ENCODE measurements at places on chromosomes 12 and 14.

- DNase-seq = no peak
Measured at GRCh38 chr14:98819132-98819866, 452.7 kb downstream of the BCL11B start.

DNA sequence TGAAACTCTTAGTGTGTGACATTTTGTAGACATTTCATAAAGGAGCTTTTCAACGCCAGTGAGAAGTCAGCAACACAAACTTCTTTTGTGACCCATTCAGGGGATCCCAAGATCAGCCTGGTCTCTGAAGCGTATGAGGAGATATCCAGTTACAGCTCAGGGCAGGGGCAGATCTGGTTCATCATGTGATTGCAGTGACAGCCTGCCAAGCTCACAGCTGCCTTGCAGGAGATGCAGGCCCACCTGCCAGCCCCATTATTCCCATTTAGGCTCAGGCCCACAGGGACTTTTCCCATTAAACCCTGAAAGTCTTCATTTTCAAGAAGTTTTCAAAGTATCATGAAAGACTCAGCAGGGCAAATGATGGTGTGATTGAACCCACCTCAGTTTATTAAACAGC, 38.3 kb downstream of the SRGAP1 start:
- no peak for DNase-seq

DNA sequence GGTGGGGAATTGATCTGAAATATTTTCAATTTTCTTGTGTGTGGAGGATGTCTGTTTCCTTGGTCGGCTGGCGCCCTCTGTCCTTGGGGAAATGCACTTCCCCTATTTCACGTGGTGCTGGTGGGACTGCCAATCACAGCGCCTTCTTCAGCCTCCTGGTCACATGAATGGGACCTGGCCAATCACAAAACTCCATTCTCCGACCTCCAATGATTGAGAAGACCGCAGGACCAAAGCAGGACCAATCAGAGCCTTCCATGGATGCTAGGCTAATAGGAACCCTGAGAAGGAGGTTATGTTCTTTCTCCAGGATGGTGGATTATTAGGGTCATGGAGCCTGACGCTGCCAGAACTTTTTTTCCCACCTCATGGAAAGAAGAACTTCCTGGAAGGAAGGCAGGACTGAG, 188.7 kb downstream of the TTC8 start:
- no peak for DNase-seq

- no peak for DNase-seq
Measured at GRCh38 chr12:91311081-91311480, 128.5 kb upstream of the DCN start.

DNA sequence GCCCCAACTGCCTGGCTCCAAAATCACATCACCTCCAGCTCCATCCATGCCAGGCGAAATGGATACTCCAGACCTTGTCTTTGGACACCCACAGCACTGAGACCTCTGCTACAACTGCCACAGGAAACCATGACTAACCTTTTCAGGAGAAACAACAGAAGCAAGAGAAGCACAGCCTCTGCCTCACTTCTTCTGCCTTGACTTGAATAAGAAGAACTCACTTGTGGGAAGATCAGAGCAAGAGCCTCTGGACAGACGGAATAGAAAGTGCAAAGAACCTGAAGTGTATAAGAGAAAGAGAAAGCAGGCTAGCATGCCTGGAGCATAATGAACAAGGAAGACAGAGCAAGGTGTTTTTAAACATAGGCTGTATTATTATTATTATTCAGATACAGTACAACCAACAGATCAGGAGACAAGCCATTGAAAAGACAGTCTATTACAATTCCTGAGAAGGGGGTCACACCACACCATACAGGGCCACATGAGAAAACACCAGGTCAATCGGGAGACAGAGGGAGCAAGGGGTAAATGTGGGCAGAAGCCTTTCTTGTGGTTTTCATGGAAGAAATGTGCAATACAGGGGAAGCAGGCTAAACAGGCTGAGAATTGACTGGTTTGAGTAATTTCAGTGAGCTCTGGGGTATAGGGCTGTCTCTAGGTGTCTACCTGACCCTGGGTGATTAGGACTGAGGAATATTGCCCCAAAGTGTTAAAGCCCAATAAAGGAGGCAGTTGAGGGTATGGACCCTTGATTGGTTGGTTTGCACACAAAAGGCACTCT, 7.4 kb upstream of the OR10P1 start:
- DNase-seq = no peak

- DNase-seq = no peak
Measured at GRCh38 chr14:76951166-76951565, 77.3 kb downstream of the IRF2BPL start.

DNA sequence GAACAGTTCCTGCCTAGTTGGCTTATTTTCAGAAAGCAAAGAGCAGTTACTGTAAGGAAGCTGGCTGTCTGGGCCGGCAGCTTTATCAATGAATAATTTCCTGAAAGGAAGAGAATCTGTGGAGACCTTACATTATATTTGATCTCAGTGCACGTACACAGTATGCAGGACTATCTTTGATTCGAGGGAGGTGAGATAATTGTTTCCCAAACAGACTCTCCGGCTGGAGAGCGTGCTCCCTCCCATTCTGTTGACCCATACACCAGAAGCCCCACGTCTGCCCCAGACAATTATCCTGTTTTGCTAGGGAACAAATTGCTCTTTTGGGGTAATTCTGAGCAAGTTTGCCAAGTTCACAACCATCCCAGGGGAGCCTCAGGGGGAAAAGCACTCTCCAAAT, 1115.0 kb downstream of the VRK1 start:
- DNase-seq = no peak

GRCh38 chr12:65470256-65470655, 191.8 kb downstream of the MSRB3 start:
- no peak for DNase-seq

DNA sequence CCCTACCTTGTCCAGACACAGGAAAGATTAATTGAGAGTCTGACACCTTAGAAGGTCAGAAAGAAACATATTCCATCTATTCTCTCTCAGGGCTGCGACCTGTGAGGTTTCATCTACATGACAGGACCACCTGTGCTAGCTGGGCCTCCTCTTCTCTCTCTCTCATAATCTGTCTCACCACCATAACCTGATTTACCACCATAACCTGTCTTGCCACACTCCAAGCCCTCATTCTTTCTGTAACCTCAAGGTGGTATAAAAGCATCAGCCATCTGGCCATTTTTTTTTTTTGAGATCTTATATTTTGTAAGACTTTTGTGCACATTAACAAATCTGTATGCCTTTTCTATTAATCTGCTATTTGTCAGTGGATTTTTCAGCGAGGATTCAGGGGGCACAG, 75.5 kb downstream of the ACADS start:
- DNase-seq = no peak

GRCh38 chr12:11576104-11576503, 73.4 kb upstream of the ETV6 start:
- no peak for DNase-seq

DNA sequence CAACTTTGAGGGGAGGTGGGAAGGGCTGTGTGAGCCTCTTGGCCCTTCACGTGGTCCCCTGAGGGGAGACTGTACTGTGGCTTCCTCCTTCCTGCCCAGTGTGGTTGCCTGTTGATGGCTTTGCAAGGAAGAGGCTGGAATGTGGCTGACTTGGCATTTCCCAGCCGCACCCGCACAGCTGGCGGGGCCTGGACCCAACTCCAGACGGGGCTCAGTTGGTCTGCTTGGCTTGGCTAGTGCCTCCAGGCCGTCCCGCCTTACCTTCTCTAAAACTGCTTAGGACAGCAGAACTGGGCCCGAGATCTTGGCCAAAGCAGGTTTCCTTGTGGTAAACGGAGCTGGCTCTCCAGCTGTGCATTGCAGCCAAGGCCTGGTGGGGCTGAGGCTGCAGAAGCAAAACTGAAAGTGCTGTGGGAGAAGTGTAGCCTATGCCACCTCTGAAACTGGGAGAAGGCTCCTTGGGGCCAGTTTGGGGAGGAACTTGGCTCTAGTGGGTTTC, 139.5 kb downstream of the SMOC1 start:
- no peak for DNase-seq

DNA sequence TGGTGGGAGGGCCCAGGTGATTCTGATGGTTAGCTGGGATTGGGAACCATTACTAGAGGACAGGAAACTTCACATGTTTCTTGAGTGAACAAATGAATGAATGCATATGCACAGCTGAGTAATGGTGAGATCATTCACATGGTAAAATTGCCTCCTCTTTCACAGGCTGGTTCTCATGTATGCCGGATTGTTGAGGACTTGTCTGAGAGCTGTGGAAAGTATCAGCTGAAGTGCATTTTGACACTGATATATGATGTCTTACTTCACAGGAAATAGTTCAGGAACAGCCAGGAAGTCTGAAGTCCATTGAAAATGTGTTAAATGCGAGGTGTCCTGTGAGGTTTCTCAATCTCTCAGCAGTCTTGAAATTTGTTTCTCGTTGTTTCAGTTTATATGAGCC, 77.6 kb upstream of the DACT1 start:
- no peak for DNase-seq

DNA sequence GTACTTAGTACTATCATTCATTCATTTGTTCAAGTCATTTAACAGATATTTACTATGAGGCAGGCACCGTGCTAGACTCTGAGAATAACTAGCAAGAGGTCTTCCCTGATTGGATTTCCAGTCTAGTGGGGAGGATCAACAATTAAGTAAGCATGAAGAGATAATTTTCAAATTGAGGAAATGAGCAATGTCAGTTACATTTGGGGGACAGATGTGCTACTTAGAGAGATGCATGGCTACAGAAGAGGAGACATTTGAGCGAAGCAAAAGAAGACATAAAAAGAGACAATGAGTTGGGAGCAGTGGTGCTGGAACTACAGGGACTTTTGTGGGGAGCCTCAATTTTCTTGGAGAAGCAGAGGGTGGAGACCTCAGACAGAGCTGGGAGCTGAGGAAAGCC, 7.7 kb downstream of the KCNA5 start:
- DNase-seq = no peak
